Inflammatory macrophage treated with lipopolysaccharide for 4 hours (primary cell): ENCODE measurements at places on chromosomes 3 and 15.
A peak's percentile ranks its signal among the peaks of the same experiment; 100 is the strongest.

- no peak for DNase-seq
These were observed 22.0 kb upstream of the FLNB start for GRCh38 chr3:57986261-57986660.

DNA sequence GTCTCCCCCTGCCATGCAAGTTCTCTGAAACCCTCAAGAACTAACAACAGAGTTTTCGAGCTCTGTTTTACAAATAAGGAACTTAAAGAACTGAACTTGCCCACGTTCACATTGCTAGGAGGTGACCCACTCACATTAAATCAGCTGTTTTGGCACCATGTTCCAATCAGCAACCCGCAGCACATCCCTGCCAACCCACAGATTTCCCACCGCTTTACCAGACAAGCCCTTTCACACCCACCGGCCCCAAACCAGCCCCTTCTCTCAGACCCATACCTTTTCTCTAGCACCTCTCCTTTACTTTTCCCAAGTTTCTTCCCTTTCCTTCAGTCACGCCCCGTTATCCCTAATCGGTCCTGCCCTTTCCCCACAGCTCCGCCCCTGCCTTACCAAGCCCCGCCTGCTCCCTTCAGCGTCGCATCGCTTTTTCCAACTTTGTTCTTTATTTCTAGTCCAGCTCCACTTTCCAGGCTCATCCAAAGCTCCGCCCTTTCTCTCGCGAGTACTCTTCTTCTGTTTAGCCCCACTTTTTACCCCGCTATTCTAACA lies 804 bp upstream of the BRPF1 start:
- DNase-seq = peak; percentile 59

DNA sequence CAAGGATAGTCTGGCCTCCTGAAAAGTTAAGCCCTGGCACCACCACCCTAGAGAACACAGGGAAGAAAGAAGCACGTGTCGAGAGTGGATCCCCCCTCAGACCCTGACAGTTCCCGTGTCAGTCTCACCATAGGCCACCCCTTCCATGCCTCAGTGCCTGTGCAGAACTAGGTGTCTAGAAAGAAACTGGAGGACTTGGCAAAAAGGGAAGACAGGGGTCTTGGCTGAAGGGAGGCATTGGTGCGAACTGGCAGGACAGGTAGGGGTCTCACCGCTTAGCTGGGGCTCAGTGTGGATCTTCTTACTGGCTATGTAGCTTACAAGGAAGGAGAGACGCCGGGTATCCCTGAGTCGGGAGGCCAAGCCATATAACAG lies 518 bp downstream of the QARS1 start:
- no peak for DNase-seq

DNA sequence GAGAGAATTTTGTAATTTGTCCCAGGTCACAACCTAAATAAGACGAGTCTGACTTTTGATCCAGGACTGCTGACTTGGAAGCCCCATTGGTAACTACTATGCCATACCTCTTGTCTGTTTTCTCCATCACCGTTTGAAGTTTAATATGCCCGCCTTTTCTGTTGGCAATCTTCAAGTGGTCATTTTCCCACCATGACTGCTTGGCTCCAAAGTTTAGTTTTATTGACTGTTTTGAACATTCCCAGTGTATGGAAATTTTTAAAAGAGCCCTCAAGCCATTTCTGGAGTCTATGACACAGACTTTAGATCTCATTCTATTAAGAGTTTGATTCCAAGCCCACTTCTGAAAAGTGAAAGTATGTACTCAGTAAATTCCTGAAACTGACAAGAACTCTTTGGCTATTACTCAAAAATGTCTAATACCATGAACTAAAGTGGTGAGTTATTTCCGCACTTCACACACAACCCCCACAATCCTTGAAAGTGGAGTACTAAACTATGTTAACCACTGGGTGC lies 136.7 kb upstream of the ADAMTS9 start:
- no peak for DNase-seq

DNA sequence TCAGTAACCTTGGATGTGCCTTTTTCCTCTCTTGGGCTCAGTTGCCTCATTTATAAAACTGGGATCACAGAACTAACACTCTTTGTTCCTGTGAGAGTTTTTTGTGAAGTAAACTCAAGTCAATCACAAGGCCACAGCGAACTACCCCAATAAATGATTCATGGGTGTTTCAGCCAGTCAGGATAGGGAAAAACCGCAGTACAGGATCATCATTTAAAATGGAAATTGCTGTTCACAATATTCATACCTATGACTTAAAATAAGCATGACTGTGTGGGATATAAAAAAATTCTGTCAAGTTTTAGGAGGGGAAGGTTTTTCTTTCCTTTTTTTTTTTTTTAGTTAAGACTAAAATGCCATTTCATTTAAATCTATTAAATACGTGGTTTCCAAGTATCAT lies 238.1 kb downstream of the CHST2 start:
- DNase-seq = no peak

DNA sequence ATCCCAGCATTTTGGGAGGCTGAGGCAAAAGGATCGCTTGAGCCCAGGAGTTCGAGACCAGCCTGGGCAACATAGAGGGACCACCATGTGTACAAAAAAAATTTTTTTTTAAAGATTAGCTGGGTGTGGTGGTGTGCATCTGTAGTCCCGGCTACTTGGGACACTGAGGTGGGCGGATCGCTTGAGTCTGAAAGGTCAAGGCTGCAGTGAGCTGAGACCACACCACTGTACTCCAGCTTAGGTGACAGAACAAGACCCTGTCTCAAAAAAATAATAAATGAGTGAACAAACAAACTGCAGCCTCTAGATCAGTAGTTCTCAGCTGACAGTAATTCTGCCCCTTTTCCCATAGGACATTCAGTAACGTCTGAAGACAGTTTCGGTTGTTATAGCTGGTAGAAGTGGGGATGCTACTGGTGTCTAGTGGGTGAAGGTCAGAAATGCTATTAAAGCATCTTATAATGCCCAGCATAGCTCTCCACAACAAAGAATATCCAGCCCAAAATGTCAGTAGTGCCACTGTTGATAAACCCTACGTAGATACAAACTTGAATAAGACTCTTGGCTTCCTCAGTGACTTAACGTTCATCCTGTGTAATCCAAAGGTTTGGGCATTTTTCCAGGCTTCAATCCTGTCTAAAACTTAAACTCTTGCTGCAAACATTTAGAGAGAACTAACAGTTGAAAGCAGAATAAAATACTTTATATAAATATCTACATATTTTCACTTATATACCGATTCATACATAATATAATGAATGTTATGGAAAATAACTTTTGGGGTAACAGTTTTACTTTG lies 10.6 kb downstream of the SMC4 start:
- no peak for DNase-seq

DNA sequence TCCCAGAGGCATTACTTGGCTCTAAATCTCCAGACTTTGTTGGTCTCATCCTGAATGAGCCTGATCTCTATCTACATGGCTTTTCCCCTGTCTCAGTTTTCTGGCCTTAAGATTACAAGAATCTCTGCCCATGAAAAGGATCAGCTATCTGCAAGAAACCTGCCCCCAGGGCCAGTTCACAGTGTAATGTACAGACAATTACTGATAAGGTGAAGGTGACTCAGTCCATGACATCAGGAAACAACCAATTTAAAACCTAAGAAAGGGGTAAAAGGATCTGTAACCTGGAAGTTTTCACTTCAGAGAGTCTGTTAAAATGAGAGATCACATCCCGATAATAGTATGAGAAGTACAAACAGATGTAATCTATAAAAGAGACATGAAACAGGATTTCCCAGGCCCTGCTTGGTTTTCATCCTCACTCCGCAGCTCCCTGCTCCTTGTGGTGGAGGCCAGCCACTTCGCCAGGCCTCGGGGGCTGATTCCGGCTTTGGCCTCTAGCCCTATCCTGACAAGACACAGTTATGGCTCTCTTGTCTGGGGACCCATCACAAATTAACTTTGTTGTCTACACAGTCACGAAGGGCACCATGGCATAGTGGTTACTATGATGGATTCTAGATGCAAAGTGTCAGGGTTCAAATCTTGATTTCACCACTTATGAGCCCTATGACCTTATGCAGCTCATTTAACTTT lies 136.9 kb downstream of the THSD4 start:
- no peak for DNase-seq

- no peak for DNase-seq
These were observed 263.5 kb upstream of the BCHE start for GRCh38 chr3:166100730-166101129.

DNA sequence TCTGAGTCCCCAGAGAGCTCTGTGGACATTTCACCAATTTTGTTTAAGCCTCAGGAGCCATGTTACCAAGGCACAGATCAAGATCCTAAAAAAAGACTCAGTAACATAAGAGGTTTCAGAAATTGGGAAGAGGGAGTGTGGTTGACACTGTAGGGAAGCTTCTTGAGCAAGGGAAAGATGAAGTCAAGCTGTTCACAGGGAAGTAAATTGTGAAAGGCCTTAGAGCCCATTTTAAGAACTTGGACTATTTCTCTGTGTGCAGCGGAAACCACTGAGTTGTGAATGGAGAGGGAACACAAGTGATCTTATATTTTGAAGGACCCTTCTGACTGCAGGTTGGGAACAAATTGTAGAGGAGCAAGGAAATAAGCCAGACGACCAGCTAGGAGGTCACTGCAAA lies 18.7 kb downstream of the BCL2A1 start:
- peak; percentile 93 for DNase-seq

DNA sequence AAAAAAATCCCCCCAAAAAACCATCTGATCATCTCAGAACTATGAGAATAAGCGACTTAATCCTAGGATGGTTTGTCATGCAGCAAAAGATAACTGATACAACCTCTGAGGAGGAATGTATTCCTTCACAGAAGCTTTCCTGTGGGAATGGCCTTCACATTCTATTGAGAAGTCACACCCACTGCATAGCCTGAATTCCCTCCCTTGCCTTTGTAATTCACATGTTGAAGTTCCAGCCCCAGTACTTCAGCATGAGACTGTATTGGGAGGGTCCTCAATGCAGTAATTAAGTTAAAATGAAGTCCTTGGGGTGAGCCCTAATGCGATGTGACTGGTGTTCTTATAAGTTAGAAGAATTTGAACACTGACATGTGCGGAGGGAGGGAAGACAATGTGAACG lies 395.2 kb downstream of the TUSC7 start:
- no peak for DNase-seq

DNA sequence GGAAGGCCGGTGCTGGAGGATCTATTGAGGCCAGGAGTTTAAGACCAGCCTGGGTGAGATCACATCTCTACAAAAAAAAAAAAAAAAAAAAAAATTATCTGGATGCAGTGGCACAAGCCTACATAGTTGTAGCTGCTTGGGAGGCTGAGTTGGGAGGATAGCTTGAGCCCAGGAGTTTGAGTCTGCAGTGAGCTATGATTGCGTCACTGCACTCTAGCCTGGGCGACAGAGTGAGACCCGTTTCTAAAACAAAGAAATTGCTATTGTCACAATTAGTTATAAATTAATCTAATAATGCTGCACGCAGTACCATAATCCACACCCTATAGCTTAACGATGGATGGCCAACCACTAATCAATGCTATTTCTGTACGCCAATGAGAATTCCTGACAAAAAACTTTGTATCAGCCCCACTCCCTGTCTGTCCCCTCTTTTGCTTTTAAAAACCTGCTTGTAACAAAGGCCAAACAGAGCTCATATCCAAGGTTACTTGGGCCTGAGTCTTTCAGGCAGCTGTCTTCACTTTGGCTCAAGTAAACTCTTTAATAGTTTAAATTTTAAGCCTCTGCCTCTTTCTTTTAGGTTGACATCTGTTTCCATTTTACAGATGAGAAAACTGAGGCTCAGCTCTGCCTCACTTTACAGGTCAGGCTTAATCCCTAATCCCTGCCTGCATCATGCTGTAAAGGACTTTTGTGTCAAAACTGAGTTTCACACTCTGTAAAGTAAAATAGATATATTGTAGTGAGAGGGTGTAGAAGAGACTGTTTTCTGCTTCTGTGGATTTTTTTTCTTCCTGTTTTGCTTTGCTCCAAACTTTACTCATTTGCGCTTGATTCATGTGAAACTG lies 10.9 kb downstream of the FLNB start:
- DNase-seq = no peak

GRCh38 chr3:13528217-13528867 lies 20.6 kb upstream of the FBLN2 start:
- DNase-seq = no peak

DNA sequence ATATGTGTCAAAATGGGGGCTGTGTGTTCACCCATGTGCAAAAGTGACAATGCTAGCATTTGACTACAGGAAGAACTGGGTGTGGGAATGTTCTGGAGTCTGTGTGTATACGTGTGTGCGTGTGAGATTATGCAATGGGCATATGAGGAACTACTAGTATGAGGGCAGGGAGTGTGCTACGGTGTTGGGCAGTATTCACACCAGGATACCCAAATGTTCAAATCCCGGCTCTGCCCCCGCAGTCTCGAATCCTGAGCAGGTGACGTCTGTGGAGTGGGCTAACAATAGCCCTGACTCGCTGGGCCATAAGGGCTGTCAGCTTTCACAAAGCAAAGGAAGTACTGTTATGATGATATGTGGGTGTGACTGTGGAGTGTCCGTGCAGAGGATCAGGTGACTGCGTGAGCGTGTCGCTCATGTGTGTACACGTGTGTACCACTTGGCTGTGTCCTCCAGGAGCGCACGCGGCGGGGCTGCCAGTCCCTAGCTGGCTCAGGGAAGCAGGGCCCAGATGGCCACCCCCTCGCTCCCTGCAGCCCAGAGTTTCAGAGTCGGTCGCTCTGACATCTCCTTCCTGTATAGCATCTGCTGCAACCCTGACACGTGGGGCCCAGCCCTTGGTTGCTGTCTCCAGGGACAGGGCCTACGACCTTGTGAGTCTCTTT lies 27.2 kb downstream of the IQSEC1 start:
- peak; percentile 67 for DNase-seq
